ENCODE measurements at places on chromosomes 1 and 21. TPM values are rescaled to one million over a fixed set of nuclear protein-coding genes. Genes with fewer than 3 reads are reported as not detected.

Gene KCND3
- not detected for total RNA-seq

Gene LCE2C
- total RNA-seq = not detected

Gene LIN28A
- total RNA-seq = not detected

Gene CFHR1
- 0.23 TPM for total RNA-seq

Gene FLAD1
- 38.5 TPM for total RNA-seq

Gene IFNLR1
- total RNA-seq = 1.4 TPM

Gene PROK1
- total RNA-seq = not detected

Gene KMO
- 1.0 TPM for total RNA-seq

Gene IGFN1
- total RNA-seq = 0.63 TPM

Data from A549 treated with Mapracorat at 1 μM for 4 hours (cell line).